ENCODE measurements at places on chromosomes 2 and 18. TPM values are rescaled to one million over a fixed set of nuclear protein-coding genes. Genes with fewer than 3 reads are reported as not detected.

Gene HOXD8
- total RNA-seq: 0.14 TPM

Gene AQP12B
- total RNA-seq: not detected

Gene L3MBTL4
- 3.5 TPM for total RNA-seq

- no peak for DNase-seq
Measured at GRCh38 chr2:233553366-233553765, 13.2 kb downstream of the USP40 start.

DNA sequence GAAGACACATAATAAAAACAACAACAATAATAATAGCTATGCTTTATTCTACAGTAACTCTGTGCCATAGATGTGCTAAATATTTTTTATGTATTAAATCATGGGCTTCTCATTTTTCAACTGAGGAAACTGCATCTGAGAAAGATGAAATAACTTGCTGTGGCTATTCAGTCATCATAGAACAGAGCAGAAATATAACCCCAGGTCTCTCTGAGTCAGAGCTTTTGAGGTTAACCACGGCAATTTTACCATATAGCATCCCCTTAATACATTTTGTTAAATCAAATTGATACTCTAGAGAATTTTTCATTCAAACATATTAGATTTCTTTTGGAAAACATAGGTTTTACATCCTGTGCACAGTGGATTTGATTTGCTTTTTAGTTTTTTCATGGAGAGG lies 586.6 kb upstream of the KLHL29 start:
- DNase-seq: no peak

- no peak for DNase-seq
Measured at GRCh38 chr2:142065156-142065555, 65.7 kb downstream of the LRP1B start.

DNA sequence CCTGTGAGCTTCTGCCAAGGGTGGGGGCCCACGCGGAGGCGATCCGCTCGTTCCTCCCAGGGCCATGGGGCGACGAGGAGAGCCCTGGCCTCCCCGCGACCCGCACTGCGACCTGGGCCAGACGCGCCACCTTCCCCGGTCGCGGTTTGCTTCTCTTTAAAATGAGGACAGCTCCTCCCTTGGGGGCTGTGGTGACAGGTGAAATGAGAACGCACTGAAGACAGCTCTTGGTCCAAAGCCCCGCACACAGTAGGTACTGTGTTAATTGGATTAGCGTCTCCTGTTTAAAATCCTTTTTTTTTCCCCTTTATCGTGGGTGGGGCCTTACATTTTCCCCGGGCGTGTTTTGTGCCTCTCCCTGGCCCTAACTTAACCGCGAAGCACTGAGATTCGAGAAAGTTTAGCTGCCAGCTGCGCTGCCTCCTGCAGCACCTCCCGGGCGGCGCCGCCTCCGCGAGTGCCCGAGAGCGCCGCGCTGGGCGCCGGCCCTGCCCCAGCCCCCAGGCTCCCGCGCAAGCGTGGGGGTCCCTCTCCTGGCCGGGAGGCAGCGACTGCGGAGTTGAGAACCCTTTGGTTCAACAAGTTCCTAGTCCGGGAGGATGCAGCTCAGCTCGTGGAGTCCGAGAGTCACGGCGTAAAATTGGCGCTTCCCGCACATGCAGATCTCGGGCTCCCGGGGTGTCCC lies 1.1 kb downstream of the HPCAL1 start:
- DNase-seq: peak; percentile 40

DNA sequence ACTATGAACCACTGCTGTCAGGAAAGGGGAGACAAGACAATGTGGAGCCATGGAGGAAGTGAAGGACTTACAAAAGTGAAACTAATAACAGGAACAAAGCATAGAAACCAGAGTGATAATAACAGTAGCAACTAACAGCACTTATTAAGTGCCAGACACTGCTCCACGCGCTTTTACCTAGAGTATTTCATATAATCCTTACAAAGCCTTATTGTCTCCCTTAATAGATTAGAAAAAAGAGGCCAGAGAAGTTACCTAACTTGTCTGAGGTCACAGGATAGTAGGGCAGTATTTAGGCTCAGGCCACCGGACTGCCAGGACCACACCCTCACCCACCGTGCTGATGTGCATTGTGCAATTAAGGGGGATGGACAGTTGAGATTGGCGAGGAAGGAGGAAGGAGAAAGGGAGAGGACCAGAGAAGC lies 98.6 kb upstream of the NFU1 start:
- no peak for DNase-seq

- DNase-seq: no peak
Measured at GRCh38 chr2:129689653-129690448, 289.6 kb upstream of the RAB6C start.

DNA sequence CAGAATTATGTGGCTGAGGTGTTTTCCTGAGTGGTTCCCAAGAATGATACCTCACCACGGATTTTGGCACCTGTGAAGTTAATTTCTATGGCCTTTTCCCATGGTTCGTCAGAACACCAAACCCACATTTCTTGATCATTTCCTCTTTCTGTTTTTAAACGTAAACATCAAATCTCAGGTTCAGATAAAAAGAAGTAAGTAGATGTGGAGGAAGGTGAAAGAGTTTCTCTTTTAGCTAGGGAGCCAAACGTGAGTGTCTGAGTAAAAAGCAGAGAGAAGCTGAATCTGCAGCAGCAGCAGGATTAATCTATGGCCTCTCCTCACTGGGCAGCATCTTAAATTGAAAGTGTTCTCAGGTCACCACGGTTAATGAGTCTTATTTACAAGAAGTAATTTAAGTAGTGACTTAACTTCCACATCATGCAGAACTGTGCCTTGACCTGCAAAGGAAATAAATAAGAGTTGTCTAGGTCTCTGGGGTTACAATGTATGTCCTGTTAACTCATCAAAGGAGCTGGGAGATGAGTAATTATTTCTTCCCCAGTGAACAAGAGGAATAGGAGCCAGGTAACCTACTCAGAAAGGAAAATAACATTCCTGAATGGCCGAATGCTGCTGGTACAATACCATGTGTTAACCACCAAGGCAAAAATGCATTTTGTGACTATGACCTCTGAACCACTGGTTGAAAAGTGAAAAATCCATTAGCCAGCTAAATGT lies 139.6 kb upstream of the NETO1 start:
- DNase-seq: no peak
